Activated CD4-positive, alpha-beta T cell treated with anti-CD3 and anti-CD28 coated beads, Interleukin-2, amount 50 U/mL, for 4 hours (primary cell): ENCODE measurements at places on chromosomes 12 and 14.
A peak's percentile ranks its signal among the peaks of the same experiment; 100 is the strongest.

DNA sequence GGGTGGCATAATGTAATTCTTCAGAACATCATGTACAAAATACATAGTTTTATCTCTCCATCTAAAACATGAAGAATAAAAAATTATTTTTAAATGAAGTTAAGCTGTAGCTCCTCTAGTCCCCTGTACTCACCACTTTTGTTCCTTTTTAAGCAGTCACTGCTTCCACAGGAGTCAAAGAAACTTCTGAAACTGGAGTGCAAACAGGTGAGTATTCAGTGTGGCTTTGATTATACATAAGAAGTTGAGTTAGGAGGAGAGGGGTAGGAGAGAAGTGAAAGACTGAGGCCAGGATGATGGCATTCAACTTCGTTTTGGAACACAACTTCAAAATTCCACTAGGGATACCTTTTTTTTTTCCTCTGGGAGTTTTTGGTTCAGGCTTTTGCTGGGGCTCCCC lies 131.4 kb upstream of the CNTN1 start:
- DNase-seq, result no peak

DNA sequence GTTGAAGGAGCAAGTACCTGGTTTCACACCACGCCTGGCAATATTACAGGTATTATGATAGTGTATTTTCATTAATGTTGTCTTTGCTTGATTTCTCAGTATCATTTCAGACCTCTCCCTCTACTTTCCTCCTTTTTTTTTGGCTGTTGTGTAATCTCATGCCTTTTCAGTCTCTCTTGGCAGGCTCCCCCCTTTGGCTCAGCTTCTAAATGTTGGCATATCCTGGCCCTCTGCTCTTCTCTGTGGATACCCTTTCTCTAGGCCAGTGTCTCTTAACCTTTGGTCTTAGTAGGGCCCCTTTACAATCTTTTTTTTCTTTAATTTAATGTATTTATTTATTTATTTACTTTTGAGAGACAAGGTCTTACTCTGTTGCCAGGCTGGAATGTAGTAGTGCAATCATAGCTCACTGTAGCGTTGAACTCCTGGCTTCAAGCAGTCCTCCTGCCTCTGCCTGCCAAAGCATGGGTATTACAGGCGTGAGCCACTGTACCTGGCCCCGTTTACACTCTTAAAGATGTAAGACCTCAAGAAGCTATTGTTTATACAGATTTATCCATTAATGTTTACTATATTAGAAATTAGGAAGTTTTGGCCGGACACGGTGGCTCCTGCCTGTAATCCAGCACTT lies 12.8 kb downstream of the MTHFD1 start:
- no peak for DNase-seq

- peak; percentile 88 for DNase-seq
These were observed 214.8 kb downstream of the CHST11 start for GRCh38 chr12:104671409-104672095.

DNA sequence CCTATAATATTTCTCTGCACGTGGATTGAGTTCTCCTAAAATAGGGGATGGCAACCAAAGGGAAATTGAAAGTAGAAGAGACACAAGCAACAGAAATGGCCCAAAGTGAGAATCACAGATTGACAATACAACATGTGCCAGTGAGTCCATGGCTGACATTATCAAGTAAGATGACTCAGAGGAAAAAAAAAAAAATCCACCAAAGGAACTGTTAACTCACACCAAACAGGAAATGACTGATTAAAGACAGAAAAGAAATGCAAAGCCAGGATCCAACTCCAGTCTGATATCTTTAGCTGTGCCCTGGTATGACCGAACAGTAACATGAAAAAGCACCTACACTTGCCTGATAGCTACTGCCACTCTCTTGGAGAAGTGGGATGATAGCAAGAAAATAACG lies 485.0 kb downstream of the PRKD1 start:
- DNase-seq, result no peak

- DNase-seq, result no peak
These were observed 56.9 kb downstream of the TESC start for GRCh38 chr12:117042171-117042842.
